Subcutaneous preadipocyte (primary cell): ENCODE measurements at places on chromosomes 1 and 21. TPM values are rescaled to one million over a fixed set of nuclear protein-coding genes. Genes with fewer than 3 reads are reported as not detected.

LRRIQ3 gene
- total RNA-seq: 0.39 and 0.73 TPM in 2 replicates

DMBX1 gene
- not detected in 2 replicates for total RNA-seq

KHDRBS1 gene
- 42.6 and 52.2 TPM in 2 replicates for total RNA-seq

SDC3 gene
- 14.3 and 14.5 TPM in 2 replicates for total RNA-seq

STRIP1 gene
- total RNA-seq: 31.2 and 44.6 TPM in 2 replicates

TMPRSS2 gene
- not detected in 2 replicates for total RNA-seq
